ENCODE measurements at places on chromosomes 16 and 17. TPM values are rescaled to one million over a fixed set of nuclear protein-coding genes. Genes with fewer than 3 reads are reported as not detected.

DNA sequence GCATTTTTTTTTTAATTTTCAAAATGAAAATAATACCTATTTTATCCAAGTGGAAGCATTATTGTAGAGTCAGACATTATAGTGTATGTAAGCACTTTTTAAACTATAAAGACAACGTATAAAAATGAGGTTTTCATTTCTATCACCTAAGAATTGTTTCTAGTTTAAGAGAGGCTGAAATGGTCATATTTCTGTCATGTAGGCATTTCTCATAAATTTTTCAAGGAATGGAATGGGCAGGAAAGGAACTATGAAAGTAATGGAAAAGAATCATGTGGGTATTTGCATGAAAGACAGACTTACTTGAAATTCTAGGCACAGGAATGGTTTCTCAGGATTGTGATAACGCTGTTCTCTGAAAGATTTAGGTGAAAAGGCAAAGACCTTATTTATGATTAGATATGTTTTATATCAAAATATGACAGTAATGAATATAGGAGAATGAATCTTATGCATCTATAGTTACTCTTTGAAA is 67.4 kb downstream of the PPM1E start:
- DNase-seq: no peak

DNA sequence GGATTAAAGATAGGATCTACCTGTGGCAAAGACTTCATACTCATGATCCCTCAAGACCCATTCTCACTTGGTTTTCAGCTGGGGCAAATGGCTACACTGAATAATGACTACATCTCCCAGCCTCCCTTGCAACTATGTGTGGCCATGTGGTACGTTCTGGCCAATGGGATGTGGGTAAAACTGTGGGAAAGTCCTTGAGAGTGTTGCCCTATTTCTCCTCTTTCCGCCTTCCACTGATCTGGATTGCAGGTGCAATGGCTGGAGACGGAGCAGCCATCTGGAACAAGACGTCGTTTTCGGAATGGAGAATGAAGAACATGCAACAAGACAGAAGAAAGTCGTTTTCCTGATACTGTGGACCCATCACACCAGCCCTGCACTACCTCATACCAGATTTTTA is 48.5 kb downstream of the HAPSTR1 start:
- DNase-seq: no peak

- DNase-seq: no peak
Measured at GRCh38 chr17:30958187-30958586, 12.7 kb upstream of the RNF135 start.

DNA sequence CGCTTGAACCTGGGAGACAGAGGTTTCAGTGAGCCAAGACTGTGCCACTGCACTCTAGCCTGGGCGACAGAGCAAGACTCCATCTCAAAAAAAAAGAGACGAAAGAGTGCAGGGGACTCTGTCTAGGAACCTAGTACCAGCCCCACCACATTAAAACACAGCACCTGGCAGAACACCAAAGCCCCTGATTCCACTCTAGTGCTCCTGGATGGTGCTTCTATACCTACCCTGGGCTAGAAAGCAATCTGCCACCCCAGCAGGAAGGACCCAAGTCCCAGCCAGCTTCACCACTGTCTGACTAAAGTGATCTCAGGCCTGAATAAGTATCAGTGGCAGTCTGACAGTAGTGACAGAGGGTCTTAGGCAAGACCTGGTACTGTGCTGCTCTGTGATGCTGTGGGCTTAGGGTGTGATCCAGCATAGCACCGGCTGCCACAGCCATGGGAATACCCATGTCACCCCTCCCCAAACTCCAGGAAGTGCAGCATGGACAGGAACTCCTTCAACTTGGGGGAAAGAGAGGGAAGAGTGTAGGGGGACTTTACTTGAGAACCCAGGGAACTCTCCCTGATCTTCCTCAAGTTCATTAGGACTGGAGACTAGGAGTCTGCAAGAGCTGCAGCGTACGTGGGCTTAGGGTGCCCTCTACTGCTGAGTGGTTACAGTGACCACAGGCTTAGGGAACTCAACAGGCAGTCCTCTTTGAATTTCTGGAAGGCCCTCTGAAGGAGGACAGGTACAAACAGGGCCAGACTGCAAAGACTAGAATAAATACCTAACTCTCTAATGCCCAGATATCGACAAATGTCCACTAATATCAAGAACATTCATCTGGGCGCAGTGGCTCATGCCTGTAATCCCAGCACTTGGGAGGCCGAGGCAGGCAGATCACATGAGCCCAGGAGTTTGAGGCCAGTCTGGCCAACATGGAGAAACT is 30.0 kb upstream of the RNF43 start:
- DNase-seq: peak; percentile 81

DNA sequence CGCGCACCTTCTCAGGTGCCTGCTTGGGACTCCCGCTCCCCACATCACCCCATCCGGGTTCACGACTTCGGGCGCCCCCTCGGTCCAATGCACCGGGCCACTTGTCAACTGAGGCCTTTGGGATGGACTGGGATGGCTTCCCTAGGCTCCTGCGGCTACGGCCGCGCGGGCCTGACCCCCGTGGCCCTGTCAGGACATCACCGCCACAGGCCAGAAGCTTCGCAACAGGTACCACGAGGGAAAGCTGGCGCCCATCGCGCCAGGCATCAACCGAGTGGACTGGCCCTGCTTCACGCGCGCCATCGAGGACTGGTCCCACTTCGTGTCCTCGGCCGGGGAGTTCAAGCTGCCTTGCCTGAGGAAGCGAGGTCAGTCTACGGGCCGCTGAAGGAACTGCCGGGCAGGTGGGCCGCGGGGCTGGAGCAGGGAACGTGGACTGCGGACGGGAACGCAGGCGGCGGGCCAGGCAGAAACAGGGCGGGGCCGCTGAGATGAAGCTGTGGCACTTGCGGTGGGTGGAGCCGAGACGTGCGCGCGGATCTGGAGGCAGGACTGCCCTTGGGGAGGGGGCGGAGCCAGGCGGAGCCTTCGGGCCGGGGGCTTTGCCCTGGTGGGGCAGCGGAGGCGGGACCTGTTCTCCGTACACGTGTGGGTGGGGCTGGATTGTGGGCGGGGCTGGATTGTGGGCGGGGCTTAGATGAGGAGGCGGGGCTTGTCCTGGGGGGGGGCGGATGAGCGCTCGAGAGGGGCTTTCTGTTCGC is 13.7 kb upstream of the CNGB1 start:
- DNase-seq: peak; percentile 94

DNA sequence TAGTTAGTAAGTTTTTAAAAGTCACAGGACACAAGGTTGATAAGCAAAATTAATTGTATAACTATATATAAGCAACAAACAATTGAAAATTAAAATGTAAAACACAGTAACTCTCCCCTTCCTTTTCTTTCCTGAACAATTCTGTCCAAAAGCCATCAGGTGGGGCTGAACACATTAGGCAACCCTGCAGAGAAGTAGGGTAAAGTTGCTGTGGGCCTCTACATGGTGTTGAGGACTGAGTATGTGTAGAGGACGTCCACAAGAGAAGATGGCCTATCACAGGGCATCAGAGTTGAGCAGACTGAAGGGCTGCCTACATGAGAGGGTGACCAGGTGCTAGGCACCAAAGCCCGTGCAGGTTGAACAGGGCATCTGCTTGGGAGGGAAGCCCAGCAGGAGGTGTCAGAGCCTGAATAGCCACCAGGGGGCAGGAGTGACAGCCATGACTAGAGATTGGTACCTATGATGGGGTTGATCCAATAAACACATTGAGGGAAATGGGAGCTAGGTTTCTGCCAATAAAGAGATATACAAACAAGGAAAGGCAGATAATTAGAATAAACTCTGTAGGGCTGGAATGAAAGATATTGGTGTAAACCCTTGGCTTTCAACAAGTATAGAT is 415.1 kb downstream of the NPIPA8 start:
- peak; percentile 11 for DNase-seq

DNA sequence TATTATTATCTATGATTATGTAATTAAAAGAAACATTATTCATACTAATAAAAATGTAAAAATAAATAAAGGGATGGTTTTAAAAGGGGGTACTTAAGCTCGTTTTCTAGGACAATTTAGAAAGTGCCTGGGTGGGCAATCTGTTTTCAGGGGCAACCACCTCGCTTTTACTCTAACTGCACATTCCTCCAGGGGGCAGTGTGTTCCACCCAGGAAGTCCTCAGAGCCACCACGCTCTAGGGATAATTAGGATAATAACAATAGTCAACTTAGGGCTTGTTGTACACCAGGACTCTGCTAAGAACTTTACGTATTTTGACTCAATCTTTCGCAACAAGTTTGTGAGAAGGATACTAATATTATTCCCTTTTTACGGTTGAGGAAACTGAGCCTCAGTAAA is 396.7 kb upstream of the MAF start:
- no peak for DNase-seq

DNA sequence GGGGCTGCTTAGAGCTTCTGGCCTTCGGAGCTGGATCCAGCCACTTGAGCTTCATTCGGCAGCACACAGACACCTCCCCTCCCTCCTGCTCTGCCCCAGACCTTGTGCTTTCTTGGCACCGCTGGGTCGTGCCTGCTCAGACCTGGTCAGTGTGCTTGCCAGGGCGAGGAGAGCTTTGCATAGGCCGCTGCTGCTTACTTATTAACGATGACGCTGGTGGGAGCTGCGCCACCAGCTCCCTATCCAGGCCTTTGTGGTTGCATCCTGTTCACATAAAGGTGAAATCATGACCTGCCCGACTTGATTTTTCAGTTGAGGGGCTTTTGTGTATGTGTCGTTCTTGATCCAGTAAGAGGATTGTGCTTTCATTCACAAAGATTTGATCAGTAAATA is 101.1 kb downstream of the MSI2 start:
- peak; percentile 23 for DNase-seq

Gene CLEC18B
- 0.21 TPM for polyA plus RNA-seq

Gene TMEM132E
- polyA plus RNA-seq: 1.2 TPM

Gene EFNB3
- polyA plus RNA-seq: 10.6 TPM
